Stimulated activated CD4-positive, alpha-beta T cell treated with anti-CD3 and anti-CD28 coated beads, TNF-alpha, amount 100 ng/mL, for 1 hour (primary cell): ENCODE measurements at places on chromosomes 11 and 22.

DNA sequence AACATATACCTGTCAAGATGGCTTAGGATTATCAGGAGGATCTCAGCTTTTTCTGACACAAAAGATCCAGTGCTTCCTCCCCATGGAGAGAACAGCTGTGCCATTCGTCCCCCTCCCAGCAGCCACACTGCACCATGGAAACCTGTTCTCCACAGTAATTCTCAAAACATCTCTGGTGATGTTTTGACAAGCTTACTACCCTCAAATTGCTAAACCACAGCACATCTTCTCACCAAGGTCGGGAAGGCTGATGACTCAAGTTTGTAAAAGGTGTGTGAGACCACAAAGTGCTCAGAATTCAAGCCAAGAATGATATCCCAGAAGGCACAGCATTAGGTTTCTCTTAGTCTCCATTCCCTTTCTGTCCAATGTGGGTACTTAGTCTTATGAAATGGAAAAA lies 3.9 kb upstream of the RAB38 start:
- DNase-seq = no peak

- no peak for DNase-seq
These were observed 97.7 kb downstream of the TEAD1 start for GRCh38 chr11:12771875-12772274.

- DNase-seq = no peak
These were observed 17.7 kb downstream of the LRP5 start for GRCh38 chr11:68329978-68330699.

GRCh38 chr11:116862951-116863350 lies 25.5 kb upstream of the APOA1 start:
- DNase-seq = no peak

DNA sequence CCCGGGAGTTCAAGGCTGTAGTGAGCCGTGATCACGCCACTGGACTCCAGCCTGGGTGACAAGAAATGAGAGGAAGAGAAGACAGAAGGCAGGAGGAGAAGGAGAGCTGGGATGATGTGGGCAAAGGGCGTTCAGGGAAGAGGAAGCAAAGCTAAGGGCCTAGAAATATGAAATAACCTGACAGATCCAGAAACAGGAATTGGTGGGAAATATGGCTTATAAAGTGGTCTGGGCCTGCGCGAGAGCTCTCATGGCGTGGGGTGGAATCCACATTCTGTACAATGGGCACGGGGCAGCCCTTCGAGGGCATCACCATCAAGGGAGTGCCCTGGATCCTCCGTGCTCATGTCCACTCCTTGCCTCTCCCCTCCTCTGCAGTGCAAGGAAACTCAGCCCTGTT lies 46.8 kb upstream of the RASSF10 start:
- DNase-seq = no peak

GRCh38 chr11:1060852-1061616 lies 13.6 kb upstream of the MUC2 start:
- DNase-seq = no peak

DNA sequence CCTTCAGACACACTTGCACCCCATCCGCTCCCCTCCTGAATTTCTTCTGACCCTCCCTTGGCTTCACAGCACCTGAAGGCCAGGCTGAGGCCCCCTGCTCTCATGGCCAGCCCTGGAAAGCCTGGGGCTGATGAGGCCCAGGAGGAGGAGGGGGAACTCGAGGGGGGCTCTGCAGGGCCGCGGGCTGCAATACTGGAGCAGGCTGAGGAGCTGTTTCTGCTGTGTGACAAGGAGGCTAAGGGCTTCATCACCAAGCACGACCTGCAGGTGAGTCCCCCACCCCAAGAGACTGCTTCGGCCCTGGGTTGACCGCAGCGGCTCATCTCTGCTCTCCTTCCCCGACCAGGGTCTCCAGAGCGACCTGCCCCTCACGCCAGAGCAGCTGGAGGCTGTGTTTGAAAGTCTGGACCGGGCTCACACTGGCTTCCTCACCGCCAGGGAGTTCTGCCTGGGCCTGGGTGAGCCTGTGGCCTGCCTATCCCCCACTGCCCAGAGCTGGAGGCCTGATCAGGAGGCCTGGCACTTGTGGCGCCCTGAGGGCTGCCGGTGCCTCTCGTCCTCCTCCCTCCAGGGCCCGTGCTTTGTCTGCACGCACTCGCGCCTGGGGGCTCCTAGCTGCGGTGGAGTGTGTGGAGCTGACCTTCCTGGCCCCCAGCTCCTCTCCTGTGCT lies 922 bp downstream of the CRACR2B start:
- DNase-seq = no peak

- DNase-seq = no peak
These were observed 296.7 kb upstream of the ANO5 start for GRCh38 chr11:21896216-21896615.

GRCh38 chr22:48327721-48328120 lies 1500.0 kb downstream of the BRD1 start:
- DNase-seq = no peak

GRCh38 chr11:126591966-126592489 lies 236.5 kb downstream of the ST3GAL4 start:
- no peak for DNase-seq

GRCh38 chr11:96143041-96143521 lies 199.9 kb downstream of the MAML2 start:
- no peak for DNase-seq

- DNase-seq = no peak
These were observed 52.8 kb downstream of the MN1 start for GRCh38 chr22:27748751-27749191.

DNA sequence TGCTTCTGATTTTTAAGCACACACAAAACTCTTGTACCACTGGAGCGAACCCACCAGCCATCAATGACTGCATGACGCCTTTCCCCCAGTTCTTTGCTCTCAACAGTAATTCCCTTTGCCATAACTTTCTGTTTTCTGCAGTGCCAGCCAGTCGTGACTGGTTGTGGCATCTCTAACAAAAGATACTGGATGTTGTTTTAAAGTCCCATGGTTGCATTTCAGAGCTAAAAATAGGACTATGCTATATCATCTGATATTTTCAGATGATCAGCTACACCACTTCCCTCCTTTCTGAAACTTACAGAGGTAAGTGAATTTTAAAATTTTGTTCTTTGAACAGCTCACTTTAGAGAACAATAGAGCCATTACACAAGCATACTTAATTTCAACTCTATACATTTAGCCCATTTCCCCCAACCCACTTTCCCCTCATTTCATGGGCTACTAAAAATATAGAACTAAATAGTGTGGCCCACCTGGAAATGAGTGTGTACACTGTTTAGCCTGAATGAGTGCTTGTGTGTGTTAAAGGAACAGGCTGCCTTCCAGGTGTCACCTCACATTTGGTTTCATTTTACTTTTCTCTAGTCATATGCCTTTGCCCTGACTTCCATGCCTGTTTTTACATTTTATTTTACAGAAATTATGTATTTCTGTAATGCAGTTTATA lies 136.9 kb upstream of the ZC3H12C start:
- DNase-seq = no peak

DNA sequence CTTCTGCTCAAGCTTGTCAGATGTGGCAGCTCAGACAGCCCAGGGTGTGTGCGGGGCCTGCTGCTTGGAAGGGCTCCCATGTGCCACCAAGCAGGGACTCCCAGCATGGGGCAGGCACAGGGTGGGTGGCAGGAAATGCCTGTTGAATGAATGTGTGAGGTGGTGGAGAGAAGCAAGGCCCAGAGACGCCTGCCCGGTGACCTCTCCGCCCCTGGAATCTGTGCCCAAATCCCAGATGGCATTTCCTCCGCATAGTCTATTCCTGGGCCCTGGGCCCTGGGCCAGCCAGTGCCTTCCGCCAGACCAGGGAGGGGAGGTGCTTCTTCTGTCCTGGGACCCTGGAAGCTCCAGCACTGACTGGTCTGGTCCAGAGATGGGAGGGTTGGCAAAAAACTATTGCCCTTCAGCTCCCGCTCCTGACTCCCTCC lies 3.7 kb downstream of the CST6 start:
- DNase-seq = no peak

GRCh38 chr11:36373016-36374010 lies 77.2 kb downstream of the PRR5L start:
- DNase-seq = no peak

- DNase-seq = no peak
These were observed 94.7 kb upstream of the RASSF10 start for GRCh38 chr11:12914400-12914912.

DNA sequence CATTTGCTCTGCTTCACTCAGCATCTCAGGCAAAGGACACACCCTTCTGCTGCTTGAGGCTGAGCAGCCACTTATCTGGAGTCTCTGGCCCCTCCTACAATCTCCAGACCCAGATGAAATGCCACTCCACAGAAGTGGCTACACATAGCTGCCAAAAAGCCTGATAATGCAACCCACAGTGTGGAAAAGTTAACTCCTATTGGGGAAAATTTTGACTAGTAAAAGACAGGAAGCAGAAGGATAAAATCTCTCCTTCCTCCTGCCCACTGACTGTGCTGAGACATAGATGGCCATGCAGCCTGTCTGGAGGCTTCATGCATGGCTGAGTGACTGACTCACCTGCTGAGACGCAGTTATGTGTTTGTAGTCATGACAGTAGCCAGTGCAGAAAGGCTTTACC lies 92.3 kb upstream of the TEAD1 start:
- no peak for DNase-seq

DNA sequence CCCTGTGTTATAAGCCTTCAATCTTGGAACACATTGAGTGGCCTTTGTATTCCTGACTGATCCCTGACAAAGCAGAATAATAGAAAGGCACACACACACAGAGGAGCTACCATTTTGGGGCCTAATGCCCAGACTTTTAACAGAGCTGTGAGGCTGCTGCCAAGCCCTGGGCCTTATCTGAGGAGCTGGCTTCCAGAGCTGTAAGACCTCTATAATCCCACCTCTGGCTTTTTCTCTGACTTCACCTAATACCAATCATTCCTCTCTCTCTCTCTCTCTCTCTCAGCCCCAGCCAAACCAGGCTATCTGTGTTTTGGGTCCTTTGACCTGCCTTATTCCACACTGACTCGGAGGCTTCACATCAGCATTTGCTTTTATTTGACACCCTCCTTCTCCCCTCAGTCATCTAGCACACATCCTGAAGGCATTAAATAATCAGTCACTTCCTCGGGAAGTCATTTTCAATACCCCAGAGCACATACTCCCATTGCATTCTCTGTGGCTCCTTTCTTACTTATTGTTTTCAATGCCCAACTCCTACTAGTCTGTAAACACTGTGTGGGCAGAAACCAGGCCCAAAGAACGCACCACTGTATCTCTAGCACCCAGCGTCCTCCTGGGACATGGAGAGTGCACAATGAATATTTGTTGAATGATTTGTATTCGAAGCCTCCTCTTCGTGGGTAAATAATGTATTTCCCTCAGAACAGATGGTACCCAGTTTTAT lies 21.2 kb upstream of the TRIM44 start:
- DNase-seq = no peak

GRCh38 chr22:17960695-17961445 lies 63.5 kb downstream of the MICAL3 start:
- DNase-seq = no peak

DNA sequence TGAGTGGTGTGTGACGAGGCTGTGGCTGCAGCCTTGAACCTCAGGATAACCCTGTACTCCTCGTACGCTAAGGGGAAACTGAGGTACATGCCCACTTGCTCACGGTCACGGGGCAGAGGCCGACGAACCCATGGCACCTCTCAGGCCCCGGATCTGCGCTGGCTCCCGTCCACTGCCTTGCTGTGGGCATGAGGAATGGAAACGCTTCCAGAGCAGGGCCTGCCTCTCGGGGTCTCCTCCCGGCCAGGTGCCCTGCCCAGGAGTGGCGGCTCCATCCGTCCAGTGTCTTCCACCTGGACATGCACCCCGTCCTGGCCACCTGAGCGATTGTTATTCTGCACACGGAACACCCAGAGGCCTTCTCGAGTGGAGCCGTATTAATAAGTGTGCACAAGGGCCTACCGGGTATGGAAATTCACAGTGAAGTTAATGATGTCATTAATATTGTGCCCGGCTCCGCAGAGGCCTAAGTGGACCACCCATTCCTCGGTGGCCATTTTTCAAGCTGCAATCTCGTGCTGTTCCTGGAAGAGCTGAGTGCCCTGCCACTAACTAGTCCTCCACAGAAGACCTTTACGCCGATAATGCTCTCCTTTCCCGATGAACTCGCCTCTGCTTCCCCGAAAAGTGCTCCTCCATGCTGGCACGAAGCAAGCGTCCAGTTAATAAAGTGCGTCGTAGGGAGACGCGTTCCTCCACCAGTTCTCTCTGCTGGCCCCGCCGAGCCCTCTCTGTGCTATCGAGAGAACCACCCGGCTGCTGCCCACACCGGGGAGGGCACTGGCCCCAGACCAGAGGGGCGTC lies 927.9 kb downstream of the BRD1 start:
- no peak for DNase-seq

GRCh38 chr11:8772571-8773519 lies 90.3 kb downstream of the RPL27A start:
- DNase-seq = no peak

DNA sequence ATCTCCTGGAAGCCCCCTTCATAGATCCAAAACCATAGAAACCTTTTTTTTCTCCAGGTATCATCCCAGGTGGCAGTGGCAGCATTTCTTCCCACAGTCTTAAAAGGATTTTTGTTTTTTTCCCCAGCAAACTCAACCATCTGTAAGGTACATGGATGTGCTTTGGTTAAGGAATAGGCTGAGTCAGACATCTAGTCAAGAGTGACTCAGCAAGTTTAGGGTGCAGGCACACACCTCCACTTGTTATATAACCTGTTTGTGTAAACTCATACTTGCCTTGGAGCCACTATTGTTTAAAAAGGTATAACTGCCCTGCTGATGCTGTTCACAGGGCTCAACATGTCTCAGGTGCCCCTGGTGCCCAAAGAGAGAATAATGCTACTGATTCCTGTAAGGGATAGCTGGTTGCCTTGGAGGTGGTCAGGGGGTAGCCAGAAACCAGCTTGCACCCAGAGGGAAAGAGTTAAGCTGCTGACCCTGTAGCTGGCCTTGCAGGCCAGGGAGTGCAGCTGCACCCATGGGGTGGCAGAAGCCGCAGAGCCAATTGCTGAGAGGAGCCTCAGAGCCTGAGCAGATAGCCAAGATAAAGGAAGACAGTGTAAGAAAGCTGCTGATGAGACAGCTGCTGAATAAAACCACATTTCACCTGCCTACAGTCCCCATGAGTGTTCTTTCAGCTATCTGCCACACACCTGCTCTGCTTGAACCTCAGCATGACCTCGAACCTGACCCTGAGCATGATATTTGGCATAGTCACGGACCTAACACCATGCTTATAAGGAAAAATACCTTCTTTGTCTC lies 1726.1 kb upstream of the RAG2 start:
- no peak for DNase-seq

GRCh38 chr11:72988821-72989220 lies 153.3 kb downstream of the FCHSD2 start:
- DNase-seq = no peak

- DNase-seq = no peak
These were observed 26.8 kb downstream of the GAL start for GRCh38 chr11:68711114-68711513.

DNA sequence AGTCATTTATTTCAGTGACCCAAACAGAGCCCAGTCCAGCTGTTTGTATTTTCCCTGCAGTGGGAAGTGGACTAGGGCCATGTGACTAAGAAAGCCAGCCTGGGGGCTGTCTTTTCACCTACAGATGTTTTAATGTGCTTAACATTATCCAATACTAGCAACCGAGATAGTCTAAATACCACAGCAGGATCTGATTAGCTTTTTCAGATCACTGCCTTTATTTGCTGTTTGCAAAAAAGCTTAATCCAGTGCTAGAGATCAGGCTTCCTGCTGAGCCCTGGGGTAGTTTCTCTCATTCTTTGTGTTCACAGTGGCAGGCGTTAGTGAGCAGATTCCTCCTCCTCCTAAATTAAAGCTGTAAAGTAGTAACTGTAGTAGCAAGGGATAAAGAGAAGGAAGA lies 35.0 kb downstream of the ZC3H12C start:
- DNase-seq = no peak

GRCh38 chr11:111945198-111945597 lies 8.1 kb downstream of the DIXDC1 start:
- DNase-seq = no peak
